ENCODE measurements at places on chromosomes 4 and X.

- DNase-seq, result no peak
Measured at GRCh38 chr4:176261481-176261880, 7.5 kb downstream of the ASB5 start.

GRCh38 chrX:115592997-115593734, 32.2 kb downstream of the PLS3 start:
- no peak for DNase-seq

DNA sequence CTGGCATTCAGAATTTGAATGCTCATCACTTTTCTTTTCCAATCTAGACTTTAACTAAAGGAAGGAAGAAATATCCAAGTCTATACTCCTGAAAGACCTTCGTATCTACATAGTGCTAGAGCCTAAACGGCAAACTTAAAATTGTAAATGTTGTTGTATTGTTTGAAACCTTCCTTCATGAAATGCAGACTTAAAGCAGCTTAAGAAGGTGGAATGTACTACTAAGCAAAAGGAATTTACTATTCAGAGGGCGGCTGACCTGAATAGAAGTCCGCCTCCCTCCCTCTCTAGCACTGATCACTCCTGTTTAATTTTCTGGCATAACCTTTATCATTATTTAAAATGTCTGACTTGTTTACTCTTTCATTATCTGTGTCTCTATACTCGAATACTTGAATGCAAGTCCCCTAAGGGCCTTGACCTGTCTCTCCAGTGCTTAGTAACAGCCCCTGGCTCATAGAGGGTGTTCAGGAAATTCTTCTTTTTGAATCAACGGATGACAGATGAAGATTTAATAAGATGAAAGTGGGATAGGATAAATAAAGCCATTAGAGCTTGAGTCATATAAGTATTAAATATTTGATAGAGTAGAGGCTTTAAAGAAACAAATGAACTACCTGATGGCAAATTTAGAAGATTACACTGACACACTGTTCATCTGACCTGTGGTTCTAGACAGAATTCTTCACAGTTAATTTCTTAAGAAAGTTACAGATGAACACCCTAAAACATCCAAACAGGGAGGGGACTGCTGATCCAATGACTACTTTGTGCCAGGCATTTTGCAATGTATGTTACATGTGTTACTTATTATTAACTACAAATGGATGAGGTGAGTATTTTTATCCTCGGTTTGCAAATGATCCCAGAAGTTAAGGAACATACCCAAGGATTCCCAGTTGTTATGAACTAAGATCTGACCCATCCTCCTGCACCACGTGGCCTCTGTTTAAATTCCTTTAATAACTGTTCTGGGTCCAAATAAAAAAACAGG, 20.2 kb upstream of the RBPJ start:
- DNase-seq, result no peak

DNA sequence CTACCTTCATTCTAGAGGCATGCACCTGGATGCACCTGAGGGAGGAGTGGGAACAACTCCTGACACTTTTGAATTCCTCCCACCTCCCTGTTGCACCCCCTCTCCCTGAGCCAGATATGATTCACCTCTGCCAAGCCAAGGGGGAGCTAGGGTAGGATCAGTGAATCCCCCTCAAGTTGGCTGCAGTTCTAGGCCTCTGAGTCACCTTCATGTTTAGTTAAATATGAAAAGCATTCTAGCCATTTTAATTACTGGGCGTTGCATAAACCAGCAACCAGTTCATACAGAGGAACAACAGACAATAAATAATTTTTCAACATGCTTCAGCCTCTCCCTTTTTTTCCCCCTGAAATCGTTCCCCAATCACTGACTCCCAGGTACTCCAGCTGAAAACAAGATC, 1440.2 kb downstream of the ADGRL3 start:
- no peak for DNase-seq

GRCh38 chrX:17298564-17298963, 76.4 kb upstream of the NHS start:
- DNase-seq, result no peak

Data from stimulated activated CD4-positive, alpha-beta T cell treated with anti-CD3 and anti-CD28 coated beads, Interleukin-1b, Interleukin-23, amount 100 ng/mL, for 4 hours (primary cell).